SW 1271 (cell line): ENCODE measurements at places on chromosomes 11 and 22.
A peak's percentile ranks its signal among the peaks of the same experiment; 100 is the strongest.

GRCh38 chr11:91835051-91835560, 389.5 kb upstream of the FAT3 start:
- no peak for DNase-seq

DNA sequence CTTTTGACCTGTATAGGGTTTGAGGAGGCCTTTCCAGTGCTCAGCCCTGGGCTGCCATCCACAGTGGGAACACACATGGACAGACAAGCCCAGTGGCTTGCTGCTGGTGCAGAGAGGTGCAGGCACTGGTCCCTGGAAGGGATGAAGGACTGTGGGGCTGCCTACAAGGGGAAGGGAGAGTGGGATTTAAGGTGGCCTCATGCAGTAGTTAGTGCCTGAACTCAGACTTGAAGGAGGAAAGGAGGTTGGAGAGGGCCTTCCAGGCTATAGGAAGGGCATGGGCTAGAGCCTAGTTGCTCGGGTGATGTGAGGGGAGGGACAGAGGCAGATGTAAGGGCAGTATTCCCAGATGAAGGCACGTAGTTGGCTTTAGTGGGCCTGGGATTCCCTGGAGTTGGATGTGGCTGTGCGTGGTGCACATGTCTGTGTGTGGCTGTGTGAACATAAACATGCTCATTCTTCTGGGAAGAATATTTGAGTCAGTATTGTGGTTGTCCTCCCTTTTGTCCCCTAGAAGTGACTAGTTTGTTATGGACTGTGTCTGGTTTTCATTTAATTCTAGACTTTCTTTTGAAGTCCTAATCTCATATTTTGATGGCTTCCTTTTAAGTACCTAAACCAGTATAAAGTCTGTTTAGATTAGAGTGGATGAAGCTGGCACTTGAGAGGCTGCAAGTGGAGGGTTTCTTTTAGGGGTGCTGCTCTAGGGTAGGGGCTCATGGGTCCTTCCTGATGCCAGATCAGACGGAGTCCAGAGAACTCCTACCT, 18.4 kb downstream of the YDJC start:
- DNase-seq, result no peak

GRCh38 chr11:21353425-21353824, 684.0 kb downstream of the NELL1 start:
- DNase-seq, result no peak

DNA sequence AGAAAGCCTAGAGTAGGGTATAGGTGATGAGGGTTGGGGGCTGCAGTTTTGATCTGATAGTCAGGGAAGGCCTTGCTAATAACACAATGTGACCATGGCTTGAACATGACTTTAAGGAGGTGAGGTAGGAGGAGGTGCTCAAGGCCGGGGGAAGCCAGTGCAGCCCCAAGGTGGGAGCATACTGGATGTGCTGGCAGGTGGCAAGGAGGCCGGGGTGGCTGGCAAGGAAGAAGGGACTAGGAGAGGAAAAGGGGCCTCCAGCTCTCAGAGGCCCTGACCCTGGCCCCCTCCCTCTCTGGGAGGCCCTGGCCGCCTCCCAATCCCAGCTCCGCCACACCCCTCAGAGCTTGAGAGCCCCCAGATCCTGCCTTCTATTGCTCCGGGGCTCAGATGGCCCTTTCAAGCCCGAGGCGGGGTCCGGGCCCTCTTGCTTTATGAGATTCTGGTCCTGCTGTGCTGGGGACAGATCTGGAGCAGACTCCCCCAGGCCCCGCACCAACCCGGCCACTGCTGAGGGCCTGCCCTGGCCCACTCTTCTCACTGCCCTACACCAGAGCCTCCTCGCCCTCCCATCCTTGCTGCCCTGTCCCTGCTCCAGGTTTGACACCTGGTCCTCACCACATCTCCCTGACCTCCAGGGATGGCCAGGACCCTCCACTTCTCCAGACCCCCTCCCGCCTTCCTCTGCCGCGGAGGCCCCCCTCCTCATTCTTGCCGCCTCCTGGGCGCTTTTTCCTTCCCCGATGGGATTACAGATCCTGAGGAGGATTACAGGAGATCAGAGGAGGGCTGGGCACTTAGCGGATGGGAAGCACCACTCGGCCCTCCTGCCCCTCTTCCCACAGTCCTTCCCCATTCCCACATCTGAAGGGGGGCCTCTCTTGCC, 1.8 kb downstream of the PITPNM1 start:
- no peak for DNase-seq

- no peak for DNase-seq
Observed at GRCh38 chr11:83933008-83933407, 646.8 kb upstream of the CCDC90B start.

- DNase-seq, result no peak
Observed at GRCh38 chr22:46156031-46156430, 5.7 kb downstream of the PPARA start.

- peak; percentile 38 for DNase-seq
Observed at GRCh38 chr11:76512851-76513653, 68.2 kb downstream of the EMSY start.

DNA sequence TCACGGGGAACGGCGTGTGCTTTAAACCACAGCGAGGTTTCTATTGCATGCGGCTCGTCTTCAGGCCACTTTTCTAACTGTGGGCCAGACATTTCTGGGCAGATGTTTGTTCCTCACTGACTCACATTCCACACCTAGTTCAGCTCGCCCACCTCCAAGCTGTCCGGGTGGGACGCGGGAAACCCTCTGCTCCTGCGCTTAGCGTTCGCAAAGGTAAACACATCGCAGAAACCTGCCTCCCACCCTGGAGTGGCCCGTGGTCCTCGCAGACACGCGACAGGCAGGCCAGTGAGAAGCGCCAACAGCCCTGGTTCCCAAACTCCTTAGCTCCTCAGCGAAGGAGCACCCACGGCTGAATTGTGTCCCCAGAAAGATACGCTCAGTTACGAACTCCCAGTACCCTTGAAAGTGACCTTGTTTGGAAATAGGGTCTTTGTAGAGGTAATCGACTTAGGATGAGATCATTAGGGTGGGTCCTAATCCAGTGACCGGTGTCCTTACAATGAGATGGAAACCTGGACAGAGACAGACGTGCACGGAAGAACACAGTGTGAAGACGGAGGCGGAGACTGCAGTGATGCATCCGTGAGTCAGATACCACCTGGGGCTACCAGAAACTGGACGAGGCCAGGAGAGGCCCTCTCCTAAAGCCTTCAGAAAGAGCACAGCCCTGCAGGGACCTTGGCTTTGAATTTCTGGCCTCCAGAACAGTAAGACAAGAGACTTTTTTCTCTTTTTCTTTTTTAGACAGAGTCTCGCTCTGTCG, 82.7 kb downstream of the CELSR1 start:
- no peak for DNase-seq

- DNase-seq, result no peak
Observed at GRCh38 chr22:26995235-26995634, 337.8 kb downstream of the MIAT start.

DNA sequence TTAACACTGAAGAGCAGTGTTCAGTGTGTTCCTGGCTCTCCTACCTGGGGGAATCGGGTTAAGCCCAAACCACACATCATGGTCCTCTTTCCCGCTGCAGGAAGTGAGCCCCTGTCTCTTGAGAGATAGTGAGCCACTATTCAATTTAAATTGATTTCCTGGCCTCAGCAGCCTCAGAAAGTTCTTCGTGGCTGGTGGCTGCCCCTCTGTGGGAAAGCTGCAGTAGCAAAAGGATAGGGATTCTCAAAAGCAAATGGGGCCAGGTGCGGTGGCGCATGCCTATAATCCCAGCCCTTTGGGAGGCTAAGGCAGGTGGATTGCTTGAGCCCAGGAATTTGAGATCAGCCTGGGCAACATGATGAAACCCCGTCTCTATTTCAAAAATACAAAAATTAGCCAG, 49.1 kb upstream of the CD5 start:
- no peak for DNase-seq

DNA sequence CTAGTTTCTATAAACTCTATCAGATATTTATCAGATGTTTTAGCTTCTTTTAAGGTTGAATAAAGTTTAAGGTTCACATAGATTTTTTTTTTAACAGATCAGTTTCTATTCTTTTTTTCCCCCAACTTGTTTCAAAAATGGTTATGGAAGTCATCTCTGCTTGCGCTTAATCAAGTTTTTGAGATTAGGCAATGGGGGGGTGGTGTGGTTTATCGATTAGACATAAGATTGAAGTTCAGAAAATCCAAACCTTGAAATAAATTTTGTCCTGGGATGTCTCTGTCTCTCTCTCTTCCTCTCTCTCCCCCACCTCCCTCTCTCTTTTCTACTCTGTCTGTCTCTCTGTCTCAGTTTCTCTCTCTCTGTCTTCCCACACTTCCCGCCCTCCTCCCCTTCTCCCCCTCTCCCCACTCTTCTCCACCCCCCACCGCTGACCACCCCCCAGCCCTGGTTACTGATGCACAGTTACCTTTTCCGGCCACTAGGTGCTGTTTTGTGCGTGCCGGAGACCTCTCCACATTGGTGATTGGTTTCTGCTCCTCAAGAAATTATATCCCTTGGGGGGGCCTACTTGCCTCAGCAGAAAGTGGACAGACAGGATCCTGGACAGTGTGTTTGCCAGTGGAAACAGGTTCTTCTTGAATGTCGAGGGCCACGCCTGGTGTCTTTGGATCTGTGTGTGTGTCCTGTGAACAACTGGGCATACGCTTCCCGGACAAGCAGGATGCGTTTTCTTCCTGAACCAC, 29.7 kb upstream of the ANO1 start:
- DNase-seq, result no peak

GRCh38 chr22:33682927-33683326, 237.3 kb downstream of the LARGE1 start:
- no peak for DNase-seq

- DNase-seq, result no peak
Observed at GRCh38 chr11:102309621-102310541, 7.4 kb upstream of the BIRC3 start.

- no peak for DNase-seq
Observed at GRCh38 chr11:102406099-102406498, 46.5 kb downstream of the TMEM123 start.

GRCh38 chr11:121141066-121141465, 40.0 kb downstream of the TECTA start:
- DNase-seq, result no peak

- no peak for DNase-seq
Observed at GRCh38 chr11:65502555-65503367, 3.9 kb downstream of the MALAT1 start.
